ENCODE measurements at places on chromosomes 13 and 19.

DNA sequence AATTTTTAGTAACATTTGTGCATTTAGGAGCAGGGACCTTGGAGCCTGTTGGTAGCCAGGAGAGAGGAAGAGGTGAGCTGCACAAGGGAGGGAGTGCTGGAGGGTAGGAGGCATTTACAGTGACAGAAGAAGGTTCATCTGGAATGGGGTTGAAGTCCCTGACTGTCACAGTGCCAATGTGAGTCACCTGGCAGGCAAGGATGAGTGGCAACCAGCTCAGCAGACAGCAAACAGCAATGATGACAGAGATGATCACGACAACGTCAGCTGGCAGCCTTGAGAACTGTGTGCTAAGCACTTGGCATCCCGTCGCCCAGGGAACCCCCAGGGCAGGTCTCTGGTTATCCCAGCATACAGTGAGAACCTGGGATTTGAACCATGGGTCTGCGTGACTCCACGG lies 2.6 kb downstream of the OR10H5 start:
- no peak for DNase-seq

DNA sequence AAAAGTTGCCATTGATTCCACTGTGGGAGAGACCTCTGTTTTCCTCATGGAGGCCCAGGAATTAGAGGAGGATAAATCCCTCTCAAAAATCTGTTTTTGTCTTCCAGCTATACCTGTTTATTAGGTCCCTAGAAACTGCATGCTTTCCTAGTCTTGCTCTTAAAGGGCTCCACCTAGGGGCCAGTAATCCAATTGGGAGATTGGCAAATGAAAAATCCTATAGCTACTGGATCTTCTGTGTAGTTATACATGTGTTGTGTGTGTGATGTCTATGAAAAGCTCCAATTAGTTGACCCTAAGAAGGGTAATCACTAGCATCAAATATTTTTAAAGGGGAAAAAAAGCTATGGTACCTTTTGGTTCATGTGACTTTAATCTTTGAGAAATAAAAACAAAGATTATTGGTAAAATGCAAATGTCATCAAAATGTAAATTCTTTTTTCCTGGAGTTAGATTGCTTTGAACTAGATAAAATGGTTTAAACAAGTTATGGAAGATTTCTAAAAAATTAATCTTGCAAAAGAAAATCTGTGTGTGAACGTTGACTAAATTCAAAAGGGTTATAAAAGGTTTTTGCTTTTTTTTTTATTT lies 63.4 kb upstream of the C1QTNF9B start:
- no peak for DNase-seq

- no peak for DNase-seq
Measured at GRCh38 chr19:17242431-17243208, 3.1 kb downstream of the NR2F6 start.

DNA sequence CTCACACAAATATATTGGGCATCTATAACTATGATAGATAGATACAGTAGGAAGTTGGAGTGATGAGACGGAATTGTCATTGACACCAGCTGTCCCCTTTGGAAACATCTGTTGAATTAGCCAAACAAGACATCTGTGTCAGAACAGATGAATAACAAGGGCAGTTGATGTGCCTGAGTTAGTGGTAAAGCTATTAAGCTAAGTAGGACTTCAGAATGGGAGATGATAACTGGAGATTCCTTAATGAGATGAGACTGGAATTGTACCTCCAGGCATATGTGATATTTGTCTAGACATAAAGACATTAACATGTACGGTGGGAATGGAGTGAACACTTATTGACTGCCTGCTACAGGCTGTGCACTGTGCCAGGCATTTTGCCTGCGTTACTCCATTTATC lies 78.7 kb downstream of the MBNL2 start:
- DNase-seq = no peak

DNA sequence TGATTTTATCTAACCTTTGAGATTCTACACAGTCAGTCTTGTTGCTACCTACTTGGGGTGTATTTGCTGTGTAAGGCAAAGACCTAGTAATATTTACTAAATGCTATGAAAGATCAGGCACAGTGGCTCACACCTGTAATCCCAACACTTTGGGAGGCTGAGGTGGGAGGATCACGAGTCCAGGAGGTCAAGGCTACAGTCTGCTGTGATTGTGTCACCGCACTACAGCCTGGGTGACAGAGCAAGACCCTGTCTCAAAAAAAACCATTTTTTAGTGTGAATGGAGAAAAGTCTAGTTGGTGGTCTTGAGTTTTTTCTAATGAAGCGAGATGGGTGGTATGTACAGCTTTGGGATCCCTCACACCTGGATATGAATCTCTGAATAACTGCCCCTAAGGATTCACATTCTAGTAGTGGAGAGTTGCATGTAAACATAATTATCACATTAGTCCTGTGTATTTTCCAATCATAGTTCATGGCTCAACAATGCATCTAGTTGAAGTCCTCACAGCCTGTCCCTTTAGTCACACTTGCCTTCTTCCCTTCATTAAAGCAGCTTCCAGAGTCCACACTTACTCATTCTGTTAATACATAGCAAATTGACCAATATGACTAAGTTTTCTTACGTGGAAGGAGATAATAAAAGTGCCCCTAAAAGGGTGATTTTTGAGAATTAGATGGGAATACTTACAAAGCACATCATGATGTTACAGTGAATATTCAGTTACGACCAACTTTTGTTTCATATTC lies 7.5 kb downstream of the RPL21 start:
- DNase-seq = no peak

DNA sequence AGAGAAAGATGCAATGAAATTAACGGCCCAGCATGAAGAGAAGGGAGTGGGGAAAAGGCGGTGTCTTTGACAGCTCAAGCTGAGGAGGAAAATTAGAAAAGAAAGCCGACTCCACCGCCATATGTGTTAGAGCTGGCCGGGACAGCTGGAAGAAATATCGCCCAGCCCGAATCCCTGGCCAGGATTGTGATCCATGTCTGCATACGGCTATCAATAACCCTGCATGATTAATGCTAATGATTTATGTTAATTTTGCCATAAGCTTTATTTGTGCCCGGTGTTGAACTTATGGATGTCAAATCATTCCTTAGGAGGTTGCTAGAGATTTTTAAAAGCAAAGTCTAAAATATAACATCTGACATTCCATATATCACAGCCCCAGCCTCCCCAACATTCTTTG lies 263.4 kb upstream of the ZNF507 start:
- no peak for DNase-seq

- no peak for DNase-seq
Measured at GRCh38 chr19:16342002-16342715, 17.5 kb downstream of the KLF2 start.

DNA sequence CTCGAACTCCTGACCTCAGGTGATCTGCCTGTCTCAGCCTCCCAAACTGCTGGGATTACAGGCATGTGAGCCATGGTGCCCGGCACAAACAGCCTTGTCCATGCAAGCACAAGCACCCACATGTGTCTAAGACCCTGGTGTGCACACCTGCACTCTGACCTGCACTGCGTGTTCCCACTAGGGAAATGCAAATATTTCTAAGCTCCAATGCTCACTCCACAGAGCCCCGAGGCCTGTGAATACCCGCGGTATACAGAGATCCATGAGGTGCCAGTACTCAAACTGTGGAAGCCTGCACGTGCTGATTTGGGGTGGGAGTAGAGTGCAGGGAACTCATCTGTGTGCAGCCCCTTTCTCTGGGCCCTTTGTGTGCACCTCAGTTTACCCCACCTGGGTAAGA lies 14.7 kb downstream of the GADD45B start:
- DNase-seq = no peak

- no peak for DNase-seq
Measured at GRCh38 chr19:7930765-7931164, 4.8 kb upstream of the CTXN1 start.

- DNase-seq = no peak
Measured at GRCh38 chr13:51107996-51108395, 3.1 kb downstream of the C13orf42 start.

DNA sequence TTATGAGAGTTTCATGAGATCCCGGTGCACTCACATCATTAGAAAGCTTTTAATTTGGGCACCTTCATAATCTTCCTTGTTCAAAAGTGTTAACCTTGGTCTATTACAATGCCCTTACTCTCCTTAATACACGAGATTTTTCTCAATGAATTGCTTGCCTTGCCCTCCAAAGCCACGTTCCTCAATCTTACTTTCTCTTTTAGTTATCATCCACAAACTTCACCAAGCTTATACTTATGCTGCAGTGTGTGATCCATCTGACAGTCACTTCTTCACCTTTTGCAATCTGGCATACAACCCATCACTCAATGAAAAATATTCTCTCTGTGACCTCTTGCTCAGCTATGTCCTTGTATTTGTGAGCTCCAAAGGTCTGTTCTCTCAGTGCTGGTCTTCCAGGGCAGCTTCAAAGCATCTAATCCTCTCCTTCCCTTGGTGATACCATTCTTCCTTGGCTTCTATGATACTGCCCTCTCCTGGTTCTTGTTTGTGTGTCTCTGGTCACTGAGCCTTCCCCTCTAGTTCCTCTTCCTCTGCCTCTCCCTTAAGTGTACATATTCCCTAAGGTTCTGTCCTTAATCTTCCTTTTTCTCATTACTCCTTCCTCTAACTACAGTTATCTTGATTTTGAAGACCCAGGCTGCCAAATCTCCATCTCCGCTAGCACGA lies 202.2 kb upstream of the STARD13 start:
- no peak for DNase-seq

GRCh38 chr19:677201-677600 lies 1.0 kb downstream of the FSTL3 start:
- no peak for DNase-seq

DNA sequence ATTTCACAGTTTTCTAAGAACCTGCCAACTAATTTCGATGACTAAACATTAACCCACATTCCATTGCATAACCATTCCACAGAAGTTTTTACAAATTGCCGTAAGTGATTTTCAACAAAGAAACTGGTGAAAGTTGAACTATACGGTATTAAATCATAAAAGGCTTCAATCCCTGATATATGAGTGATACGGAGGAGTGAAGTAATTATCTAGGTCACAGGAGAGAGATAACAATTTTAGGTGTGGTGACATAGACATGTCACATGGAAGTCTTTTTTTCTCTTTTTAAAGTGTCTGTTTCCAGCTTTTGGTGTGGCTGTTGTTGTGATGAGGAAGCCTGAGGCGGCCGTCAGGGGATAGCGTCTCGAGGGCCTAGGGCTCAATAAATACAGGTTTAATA lies 29.4 kb downstream of the TBC1D4 start:
- no peak for DNase-seq

DNA sequence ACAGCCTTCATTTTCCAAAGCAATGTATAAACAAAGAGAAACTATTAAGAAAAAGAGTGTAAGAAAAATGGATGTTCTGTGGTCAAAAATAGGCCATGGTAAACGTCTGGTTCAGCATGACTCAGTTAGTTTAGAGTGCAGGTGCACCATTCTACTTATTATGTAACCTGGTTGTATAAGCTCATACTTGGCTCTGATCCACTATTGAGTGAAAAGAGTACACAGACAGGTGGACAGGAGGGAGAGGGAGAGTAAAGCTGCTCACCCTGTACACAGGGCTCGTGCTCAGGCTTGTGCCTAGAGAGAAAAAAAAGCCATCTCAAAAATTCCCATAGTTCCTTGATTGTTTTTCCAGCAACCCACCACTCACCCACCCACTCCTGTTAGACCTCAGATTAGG lies 85.8 kb upstream of the ZNF91 start:
- DNase-seq = no peak

- DNase-seq = no peak
Measured at GRCh38 chr13:40776232-40776631, 5.2 kb upstream of the MRPS31 start.

DNA sequence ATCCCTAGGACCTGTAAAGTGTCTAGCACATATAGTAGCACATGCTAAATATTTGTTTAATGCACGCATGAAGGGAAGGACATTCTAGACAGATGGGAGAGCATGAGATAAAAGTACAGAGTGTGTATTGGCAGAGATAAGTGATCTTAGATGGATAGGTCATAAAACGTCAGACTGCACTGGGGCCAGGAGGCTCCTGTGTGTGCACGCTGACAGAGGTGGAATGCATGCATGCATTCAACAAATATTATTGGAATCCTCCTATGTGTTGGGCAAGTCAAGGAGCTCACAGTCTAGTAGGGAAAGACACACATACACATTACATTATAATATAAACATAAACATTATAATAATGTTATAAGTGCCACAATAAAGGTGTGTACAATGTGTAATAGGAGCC lies 73.3 kb downstream of the FGF9 start:
- DNase-seq = no peak

DNA sequence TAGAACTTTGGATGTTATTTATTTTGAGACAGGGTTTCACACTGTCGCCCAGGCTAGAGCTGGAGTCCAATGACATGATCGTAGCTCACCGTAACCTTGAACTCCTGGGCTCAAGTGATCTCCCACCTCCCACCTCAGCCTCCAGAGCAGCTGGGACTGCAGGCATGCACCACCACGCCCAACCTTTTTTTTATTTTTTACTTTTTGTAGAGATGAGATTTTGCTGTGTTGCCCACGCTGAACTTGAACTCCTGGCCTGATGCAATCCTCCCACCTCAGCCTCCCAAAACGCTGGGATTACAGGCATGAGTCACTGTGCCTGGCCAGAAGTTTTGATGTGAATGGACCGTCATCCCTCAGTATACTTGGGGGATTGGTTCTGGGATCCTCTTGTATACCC lies 13.7 kb downstream of the ANKRD27 start:
- DNase-seq = no peak

DNA sequence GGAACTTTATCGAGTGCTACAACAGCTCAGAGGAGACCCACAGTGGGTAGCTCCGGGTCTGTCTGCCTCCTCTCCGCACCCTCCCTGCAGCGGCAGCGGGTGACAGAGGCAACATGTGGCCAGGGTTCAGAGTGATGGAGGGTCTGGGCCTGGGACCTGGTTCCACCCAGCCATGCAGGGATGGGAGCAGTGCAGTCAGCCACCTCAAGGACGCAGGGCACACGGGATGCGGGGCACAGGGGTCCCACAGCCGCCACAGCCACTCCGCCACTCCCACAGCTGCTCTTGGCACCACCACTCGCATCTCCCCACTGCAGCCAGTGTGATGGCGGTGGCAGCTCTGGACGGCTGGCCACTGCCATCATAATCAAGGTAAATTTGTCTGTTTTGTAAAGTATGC lies 892.9 kb downstream of the OLFM4 start:
- DNase-seq = no peak

- DNase-seq = peak; percentile 32
Measured at GRCh38 chr19:5805462-5806132, 730 bp downstream of the NRTN start.

DNA sequence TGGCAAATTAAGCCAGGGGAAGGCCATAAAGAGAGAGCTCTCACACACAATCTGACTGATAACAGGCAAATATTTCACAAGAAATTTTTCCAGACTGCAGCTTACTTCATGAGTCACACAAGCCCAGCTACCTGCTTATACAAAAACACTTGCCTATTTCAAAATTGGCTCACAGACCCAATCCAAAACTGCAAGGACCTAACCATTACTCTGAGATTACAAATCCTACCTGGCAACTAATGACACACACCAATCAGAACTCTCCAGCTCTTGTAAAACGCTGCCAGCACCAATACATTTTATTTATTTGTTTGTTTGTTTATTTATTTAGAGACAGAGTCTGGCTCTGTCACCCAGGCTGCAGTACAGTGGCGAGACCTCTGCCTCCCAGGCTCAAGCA lies 18.1 kb upstream of the ZFP82 start:
- no peak for DNase-seq

GRCh38 chr13:19862481-19863313 lies 752 bp downstream of the ZMYM5 start:
- no peak for DNase-seq

Measured in DMS 273 treated with DMSO at 0.1 percent for 48 hours (cell line).